ENCODE measurements at places on chromosomes 13 and 19.

DNA sequence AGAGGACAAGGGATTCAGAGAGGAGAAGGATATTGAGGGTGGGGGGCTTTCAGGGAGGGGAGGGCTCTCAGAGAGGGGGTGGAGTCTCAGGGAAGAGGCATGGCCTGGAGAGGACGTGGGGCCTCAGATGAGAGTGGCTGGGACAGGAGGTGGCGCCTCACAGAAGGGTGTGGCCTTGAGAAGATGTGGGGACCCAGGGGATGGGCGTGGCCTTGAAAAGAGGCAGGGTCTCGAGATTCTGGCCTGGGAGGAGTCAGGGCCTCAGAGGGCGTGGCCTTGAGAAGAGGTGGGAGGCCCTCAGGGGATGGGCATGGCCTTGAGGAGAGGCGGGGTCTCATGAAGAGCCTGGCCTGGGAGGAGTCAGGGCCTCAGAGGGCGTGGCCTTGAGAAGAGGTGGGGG is 23.7 kb upstream of the TNFSF14 start:
- no peak for DNase-seq

GRCh38 chr13:46484561-46484960 is 68.4 kb upstream of the LRCH1 start:
- DNase-seq: no peak

DNA sequence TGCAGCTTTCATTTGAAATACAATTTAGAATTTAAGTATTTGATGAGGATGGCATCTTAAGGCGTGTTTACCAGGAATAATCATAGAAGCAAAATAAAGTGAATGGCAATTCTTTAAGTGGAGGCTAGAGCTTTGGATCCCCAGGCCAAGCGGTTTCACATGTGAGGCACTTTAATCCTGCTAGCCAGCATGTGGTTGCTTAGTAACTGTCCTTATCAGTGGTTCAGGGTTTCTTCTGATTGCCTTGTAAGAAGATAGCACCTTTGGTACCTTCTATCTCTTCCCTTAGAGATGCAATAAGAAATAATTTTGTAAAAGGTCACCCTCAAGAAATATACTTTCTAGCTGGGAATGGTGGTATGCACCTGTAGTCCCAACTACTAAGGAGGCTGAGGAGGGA is 38.9 kb upstream of the SERP2 start:
- no peak for DNase-seq

- peak; percentile 52 for DNase-seq
Observed at GRCh38 chr19:38736036-38736412, 8.2 kb downstream of the CAPN12 start.
